ENCODE measurements at places on chromosomes 6 and 20. TPM values are rescaled to one million over a fixed set of nuclear protein-coding genes. Genes with fewer than 3 reads are reported as not detected.
A peak's percentile ranks its signal among the peaks of the same experiment; 100 is the strongest.

Gene FAM217A
- total RNA-seq = not detected

Gene HUS1B
- 1.3 TPM for total RNA-seq

GRCh38 chr20:50649590-50649989, 41.8 kb downstream of the RIPOR3 start:
- no peak overlapping the region for H3K4me3 ChIP-seq
- peaks cover 14% of the 10 kb centered on the region for H3K4me1 ChIP-seq
- no peak overlapping the region for H3K27ac ChIP-seq
- H3K27me3 ChIP-seq = no peaks in the 10 kb centered on the region
- DNase-seq = no peak
- no peaks in the 10 kb centered on the region for H3K36me3 ChIP-seq

DNA sequence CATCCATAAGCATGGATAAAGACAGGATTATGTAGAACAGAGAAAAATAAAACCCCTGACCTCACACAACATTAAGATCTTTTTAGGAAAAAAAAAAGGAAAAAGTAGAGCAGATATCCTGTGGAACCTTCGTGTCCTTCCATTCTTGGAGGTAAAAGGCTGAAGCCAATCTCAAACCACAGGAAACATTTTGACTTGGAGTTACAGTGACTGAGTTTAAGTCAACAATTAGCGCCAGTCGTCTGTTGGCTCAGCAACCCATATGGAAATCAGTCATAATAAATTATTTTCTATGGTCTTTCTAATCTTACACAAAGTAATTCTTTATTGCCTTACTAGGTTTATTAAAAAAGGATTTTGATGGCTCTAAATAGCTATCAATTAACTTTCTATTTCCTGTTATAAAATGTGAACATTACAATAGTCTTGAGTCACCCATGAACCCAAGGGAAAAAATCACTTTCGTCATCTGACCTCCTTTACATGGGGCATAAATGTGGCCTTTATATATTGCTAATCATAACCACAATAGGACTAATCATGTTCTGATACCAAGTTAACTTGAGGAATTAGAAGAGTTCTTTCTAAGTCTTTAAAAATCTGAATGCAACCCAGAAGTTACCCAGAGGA, 592.9 kb downstream of the TFAP2B start:
- H3K4me3 ChIP-seq = no peak overlapping the region
- no peaks in the 10 kb centered on the region for H3K4me1 ChIP-seq
- H3K27me3 ChIP-seq = no peaks in the 10 kb centered on the region
- DNase-seq = no peak
- H3K27ac ChIP-seq = no peak overlapping the region
- no peaks in the 10 kb centered on the region for H3K36me3 ChIP-seq

- peak overlapping the region; percentile 91 for H3K4me3 ChIP-seq
- peaks cover 5% of the 10 kb centered on the region for H3K27me3 ChIP-seq
- peaks cover 28% of the 10 kb centered on the region for H3K36me3 ChIP-seq
- peak overlapping the region; percentile 74 for H3K27ac ChIP-seq
- peaks cover 5% of the 10 kb centered on the region for H3K4me1 ChIP-seq
These were observed 546 bp downstream of the CRNKL1 start for GRCh38 chr20:20051767-20052073.

DNA sequence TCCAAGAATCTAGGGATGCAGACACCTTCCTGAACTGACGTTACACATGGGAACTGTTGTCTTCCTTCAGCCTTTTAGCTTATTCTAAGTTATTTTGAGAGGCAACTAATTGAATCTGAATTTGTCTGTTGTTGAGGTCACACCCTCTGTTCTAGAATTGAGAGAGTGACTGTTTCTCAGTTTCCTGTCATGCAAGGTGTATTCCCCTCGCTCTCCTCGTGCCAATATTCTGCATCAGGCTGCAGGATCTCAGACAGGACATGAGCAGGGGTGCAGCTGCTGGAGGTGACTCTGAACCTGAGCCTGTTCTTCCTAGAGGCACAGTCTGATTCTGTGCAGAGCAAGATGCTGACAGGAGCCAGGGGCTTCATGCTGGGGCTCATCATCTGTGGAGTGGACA, 52.5 kb downstream of the HLA-DPB1 start:
- no peaks in the 10 kb centered on the region for H3K36me3 ChIP-seq
- no peak overlapping the region for H3K4me3 ChIP-seq
- H3K27me3 ChIP-seq = peaks cover 20% of the 10 kb centered on the region
- H3K27ac ChIP-seq = no peak overlapping the region
